ENCODE measurements at places on chromosomes 12 and 14.

GRCh38 chr12:25377469-25378177, 126.9 kb upstream of the KRAS start:
- DNase-seq: no peak

GRCh38 chr12:123441523-123442164, 5.2 kb upstream of the RILPL2 start:
- DNase-seq: no peak

GRCh38 chr14:56173365-56173922, 55.2 kb downstream of the PELI2 start:
- DNase-seq: no peak

DNA sequence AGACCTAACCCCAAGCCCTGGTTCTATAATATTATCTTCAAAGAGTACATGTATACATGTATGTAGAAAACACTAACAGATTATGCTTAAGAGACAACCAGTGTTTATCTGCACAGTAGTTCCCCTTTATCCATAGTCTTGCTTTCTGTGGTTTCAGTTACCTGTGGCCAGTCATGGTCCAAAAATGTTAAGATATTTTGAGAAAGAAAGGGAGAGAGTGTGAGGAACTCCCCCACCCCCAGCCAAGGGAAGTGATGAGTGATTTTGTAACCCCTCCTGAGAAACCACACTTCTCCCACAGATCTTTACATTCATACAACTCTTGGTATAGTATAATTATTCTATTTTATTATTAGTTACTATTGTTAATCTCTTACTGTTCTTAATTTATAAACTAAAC, 77.3 kb upstream of the CNTN1 start:
- no peak for DNase-seq

DNA sequence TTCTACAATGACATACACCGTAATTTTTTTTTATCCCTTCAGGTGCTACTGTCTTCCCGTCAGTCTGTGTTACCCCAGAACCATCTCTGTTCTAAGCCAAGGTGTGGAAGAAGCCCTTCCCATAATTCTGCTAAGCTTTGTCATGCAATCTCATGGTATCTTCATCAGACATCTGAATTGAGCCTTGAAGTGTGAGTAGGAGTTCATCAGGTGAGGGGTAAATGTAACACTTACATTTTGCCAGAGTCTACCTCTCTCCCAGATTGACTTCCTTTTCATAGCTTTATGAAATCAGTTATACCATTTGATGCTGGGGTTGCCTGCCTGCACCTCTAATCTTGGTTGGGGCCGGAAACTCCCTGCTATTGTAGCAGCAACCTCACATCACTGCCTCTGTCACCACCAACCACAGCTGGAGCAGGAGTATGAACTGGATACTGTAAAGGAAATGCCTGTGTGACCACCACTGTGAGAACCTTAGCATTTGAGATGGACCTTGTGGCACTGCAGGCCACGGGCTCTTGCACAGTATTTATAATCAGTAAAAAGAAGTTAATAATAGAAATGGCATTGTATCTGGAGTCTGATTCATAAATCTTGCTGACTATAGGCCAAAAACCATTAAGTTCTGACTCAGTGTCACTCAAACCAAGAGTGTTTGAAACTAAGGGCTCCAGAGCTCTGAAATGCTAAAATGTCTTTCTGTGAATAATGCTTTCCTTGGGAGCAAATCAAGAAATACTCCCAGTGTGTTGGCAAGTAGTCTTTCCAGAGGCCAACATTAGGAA, 58.7 kb upstream of the STK38L start:
- no peak for DNase-seq

GRCh38 chr14:51331486-51332367, 91.7 kb downstream of the TMX1 start:
- DNase-seq: no peak

All from KG1 (cell line).